Activated naive CD4-positive, alpha-beta T cell treated with anti-CD3 and anti-CD28 coated beads, Interleukin-2, amount 50 U/mL, for 72 hours (primary cell): ENCODE measurements at places on chromosomes 13 and 19. TPM values are rescaled to one million over a fixed set of nuclear protein-coding genes. Genes with fewer than 3 reads are reported as not detected.

Gene C5AR2
- total RNA-seq: not detected

Gene SPACA6
- total RNA-seq: 13.7 TPM

Gene TINCR
- total RNA-seq: 1.7 TPM

Gene ATP4A
- total RNA-seq: not detected

DNA sequence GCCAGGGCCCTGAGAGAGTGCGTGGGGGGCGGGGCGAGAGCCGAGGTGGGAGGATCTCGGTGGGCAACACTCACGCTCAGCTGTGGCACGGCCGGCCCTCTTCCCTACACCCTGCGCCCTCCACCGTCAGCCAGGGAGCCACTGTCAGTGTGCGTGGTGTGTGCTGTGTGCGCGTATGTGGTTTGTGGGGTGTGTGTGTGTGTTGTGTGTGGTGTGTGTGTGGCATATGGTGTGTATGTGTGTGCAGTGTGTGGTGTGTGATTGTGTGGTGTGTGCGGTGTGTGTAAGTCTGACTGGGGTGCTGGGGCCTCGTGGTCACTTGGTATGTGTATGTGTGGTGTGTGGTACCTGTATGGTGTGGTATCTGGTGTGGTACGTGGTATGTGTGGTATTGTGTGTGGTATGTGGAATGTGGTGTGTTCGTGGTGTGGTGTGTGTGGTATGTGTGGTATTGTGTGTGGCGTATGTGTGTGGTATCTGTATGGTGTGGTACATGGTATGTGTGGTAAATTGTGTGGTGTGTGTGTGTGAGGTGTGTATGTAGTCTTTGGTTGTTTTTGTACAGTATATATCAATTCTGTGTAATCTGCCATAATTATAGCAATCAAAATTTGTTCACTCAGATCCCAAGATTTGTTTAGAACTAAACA lies 5.1 kb downstream of the GRK1 start:
- no peak for DNase-seq

- DNase-seq: peak; percentile 94
These were observed 4.1 kb upstream of the EML2 start for GRCh38 chr19:45643024-45643926.

- no peak for DNase-seq
These were observed 135.2 kb downstream of the PTPRS start for GRCh38 chr19:5205381-5205780.

- DNase-seq: no peak
These were observed 34.2 kb downstream of the FAM187B start for GRCh38 chr19:35194012-35194984.

DNA sequence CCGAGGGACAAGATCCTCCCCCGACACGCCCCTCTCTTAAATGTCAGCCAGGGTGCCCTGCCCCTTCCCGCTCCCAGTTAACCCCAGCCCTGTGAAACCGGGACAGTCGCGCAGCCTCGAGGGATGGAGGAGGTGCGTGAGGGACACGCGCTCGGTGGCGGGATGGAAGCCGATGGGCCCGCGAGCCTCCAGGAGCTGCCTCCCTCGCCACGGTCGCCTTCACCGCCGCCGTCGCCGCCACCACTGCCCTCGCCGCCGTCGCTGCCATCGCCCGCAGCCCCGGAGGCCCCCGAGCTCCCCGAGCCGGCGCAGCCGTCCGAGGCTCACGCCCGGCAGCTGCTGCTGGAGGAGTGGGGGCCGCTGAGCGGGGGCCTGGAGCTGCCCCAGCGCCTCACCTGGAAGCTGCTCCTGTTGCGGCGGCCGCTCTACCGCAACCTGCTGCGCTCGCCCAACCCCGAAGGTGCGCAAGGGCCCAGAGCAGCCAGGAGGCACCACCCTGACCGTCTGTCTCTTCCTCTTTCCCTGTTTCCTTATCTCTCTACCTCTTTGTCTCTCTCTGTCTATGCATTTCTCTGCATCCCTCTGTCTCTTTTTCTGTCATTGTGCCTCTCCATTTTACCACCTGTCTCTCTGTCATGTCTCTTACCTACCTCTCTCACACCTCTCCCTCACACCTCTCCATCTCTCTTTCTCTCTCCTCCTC lies at the start of gene NCCRP1:
Gene NCCRP1, plus strand, starts transcription at position 105 of the 703 bp plus-strand sequence. Its CDS starts 19 bp downstream, at position 124.
- no peak for DNase-seq

DNA sequence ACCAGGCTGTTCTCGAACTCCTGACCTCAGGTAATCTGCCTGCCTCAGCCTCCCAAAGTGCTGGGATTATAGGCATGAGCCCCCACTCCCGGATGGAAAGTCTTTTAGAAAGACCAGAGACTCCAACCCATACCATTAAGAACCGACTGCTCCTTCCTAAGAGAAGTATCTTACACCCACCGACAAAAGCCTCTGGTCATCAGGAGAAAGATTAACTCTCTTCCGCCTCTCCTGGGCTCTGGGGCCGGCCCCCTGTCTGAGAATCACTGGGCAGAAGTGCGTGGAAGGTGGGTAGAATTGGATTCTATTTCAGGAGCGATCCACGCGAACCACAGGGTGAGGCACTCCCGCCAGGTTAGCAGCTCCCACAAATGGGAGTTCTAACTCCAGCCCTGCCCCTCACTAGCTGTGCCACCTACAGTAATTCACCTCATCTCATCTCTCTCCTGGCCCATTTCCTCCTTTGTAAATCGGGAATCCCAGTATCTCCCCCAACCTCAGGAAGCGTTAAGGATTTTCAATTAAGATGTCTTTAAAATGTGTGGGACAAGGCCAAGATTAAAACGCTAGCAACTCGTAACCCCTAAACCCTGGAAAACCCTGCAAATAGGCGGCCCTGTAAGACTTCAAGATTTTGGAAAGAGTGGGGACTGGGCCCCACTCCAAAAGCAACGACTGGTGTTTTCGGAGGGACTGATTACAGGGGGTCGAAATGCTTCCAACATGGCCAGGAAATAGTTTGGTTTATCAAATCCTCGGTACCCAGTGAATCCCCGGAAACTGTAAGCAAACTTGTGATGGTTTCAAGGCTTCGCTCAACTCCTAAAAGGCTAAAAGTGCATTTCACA lies 1.3 kb downstream of the HNRNPL start:
- no peak for DNase-seq

- DNase-seq: no peak
These were observed 57.3 kb downstream of the SMARCA4 start for GRCh38 chr19:11018179-11018578.

- no peak for DNase-seq
These were observed 15.0 kb downstream of the PRODH2 start for GRCh38 chr19:35797663-35798062.

GRCh38 chr19:7272856-7273578 lies 21.2 kb downstream of the INSR start:
- DNase-seq: no peak

- DNase-seq: no peak
These were observed 32.2 kb downstream of the DEDD2 start for GRCh38 chr19:42185277-42185676.

DNA sequence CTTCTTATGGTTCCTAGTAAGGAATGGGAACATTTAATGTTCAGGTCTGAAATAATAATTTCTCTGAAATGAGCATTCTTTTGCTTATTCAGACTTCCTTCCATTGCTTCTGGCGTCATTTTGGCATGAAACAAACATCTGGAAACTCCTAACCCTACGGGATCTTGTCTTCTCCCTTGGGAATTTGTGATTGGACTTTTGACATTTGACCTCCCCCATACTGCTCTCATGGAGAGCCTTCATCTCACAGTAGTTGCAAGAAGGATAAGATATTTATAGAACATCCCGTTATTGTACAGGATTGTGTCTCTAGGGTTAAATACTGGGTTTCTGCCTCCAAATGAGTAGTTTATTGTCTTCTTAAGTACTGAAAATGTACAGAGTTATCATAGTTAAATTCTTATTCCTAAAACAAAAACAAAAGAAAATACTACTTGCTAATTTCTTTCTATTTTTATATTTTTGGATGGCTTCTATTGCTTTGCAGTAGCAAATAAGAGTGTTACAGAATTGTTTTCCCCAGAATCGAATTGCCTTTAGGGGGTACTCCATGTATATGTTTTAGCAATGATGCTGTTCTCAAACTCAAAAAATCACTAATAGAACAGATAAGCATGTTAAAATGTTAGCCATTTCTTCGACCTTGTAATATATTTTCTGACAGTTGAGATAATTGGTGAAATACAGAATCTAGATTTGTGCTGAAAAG lies 366.8 kb downstream of the DLEU7 start:
- no peak for DNase-seq

- no peak for DNase-seq
These were observed 61.1 kb upstream of the FAM216B start for GRCh38 chr13:42720113-42720857.

DNA sequence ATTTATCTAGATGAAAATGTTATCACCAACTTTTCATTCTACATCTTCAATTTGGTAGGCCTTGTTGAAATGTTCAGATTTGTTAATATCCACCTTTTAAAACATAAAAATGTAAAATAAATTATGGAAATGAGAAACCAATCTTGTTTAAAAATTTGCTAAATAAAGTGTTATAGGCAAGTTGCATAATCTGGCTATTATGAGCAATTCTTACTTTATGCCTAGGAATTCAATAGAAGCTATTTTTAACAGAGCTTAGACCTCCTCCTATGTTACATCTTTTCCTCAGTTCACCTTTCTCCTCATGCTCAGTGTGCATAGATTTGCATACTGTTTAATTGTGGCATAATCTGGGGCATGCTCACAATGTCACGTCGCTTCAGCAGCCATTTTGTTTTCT lies 87.9 kb upstream of the POSTN start:
- DNase-seq: no peak

DNA sequence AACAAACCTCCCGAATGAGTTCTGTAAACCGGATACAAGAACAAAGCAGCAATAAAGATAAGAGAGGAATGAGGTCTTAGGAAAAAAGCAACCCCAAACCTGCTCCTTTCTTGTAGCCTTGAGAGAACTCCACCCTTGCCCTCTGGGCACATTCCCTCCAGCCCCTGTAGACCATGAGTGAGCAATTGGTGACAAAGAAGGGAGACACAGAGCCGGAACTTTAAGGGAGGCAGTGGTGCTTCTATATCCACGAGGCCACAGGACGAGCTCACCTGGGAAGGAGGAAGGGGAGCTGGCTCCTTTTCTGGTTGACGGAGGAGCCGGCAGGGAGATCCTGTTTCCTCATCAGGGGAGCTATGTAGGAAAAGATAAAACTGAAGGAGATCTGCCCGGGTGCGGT lies 13.0 kb downstream of the BRME1 start:
- no peak for DNase-seq

- DNase-seq: no peak
These were observed 10.8 kb downstream of the RINL start for GRCh38 chr19:38867171-38867780.

DNA sequence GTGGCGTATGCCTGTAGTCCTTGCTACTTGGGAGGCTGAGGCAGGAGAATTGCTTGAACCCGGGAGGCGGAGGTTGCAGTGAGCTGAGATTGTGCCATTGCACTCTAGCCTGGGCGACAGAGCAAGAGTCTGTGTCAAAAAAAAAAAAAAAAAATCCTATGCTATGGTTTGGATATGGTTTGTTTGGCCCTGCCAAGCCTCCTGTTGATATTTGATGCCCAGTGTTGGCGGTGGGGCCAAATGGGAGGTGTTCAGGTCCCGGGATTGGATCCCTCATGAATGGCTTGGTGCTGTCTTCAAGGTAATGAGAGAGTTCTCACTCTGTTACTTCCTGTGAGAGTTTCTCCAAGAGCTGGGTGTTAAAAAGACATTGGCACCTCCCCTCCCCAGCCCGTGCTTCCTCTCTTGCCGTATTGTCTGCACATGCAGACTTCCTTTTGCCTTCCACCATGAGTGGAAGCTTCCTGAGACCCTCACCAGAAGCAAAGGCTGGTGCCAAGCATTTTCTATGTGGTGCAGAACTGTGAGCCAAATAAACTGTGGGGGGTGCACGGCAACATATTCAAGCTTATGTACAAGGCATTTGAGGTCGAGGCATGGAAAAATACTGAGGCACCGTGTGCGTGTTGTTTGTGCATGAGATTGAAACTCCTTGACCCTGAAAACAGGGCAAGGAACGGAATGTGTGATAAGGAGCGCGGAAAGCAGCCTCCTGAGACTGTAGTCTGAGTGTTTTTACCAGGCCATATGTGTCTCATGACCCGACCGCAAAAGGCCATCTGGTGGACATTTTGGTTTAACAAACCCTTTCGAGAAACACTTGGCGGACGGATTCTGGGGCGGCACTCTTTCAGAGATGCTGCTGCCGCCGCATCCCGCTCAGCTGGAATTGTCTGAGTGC lies 7.3 kb downstream of the SIGLEC9 start:
- DNase-seq: no peak

GRCh38 chr13:23919006-23919405 lies 21.7 kb upstream of the C1QTNF9B start:
- no peak for DNase-seq

DNA sequence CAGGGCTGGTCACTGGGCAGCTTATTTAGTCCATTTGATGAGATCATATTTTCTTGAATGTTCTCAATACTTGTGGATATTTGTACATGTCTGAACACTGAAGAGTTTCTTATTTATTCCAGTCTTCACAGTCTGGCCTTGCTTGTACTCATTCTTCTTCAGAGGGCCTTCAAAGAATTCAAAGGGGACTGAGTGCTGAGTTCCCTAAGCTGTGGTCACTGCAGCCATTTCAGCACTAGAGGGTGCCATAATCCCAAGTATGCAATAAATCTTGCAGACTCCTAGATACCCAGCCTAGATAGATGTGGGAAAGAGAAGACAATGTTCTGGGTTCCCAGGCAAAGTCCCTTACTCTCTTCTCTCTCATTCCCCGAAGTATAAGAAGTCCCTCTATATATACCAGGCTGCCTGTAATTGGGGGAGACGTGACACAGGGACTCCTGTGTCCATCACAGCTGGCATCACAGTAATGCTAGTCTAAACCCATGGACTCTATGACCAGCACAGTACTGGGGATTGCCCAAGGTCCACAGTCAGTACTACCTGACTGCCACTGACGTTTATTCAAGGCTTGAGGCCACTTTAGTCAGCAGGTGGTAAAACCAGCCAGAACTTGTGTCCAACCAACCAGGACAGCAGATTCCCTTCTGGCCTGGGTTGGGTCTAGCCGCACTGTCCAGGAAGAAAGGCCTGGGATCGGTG lies 8.9 kb upstream of the VN1R1 start:
- no peak for DNase-seq

GRCh38 chr13:51325837-51326236 lies 13.7 kb upstream of the SERPINE3 start:
- no peak for DNase-seq

DNA sequence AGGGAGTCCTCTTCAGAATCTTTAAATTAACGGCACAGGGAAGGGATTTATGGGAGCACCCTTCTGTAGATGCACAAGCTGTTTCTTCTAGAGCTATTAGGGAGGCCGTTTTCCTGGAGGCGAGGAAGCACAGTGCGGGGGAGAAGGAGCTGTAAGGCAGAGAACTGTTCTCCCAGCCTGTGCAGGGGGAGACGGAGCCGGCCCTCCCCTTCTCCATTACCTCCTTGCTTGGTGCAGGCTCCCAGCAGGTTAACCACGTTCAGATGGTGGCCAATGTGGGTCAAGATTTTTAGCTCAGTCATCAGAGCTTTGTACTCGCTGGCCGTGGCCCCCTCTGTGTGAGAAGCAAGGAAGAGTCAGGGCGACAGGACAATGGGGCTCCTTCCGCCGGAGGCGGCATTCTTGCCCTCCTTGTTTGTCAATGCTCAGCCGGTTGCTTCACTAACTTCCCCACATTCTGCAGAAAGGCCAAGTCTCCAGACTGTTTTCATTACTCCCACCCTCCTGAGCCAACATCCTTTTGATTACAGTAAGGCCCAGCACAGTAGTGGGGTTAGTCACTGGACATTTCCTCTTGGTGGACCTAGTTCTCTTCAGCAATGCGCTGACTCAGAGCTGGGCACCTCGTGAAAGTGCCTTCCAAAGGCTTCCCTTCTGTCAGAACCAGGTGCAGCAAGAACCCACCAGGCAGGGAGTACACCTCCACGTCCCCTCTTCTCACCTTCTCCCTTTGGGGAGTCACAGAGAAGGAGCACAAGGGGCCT lies 165.4 kb downstream of the FLT1 start:
- DNase-seq: no peak
